ENCODE measurements at places on chromosomes 5 and 9. TPM values are rescaled to one million over a fixed set of nuclear protein-coding genes. Genes with fewer than 3 reads are reported as not detected.

GRCh38 chr9:16387382-16387781, 483.1 kb downstream of the BNC2 start:
- no peak for DNase-seq

- no peak for DNase-seq
Observed at GRCh38 chr9:137784641-137785513, 92.7 kb upstream of the CACNA1B start.

- DNase-seq, result no peak
Observed at GRCh38 chr9:35649431-35650340, 1.0 kb downstream of the SIT1 start.

The LCNL1 gene
- 0.18 TPM for total RNA-seq

The IRX4 gene
- total RNA-seq, result 20.3 TPM

The BAAT gene
- 2.3 TPM for total RNA-seq

The SLC25A2 gene
- 0.85 TPM for total RNA-seq

Data from suprapubic skin (tissue), 4 donors.